ENCODE measurements at places on chromosomes 3 and 15. TPM values are rescaled to one million over a fixed set of nuclear protein-coding genes. Genes with fewer than 3 reads are reported as not detected.

The PCOLCE2 gene
- polyA plus RNA-seq = not detected

The TMEM212 gene
- polyA plus RNA-seq = not detected

DNA sequence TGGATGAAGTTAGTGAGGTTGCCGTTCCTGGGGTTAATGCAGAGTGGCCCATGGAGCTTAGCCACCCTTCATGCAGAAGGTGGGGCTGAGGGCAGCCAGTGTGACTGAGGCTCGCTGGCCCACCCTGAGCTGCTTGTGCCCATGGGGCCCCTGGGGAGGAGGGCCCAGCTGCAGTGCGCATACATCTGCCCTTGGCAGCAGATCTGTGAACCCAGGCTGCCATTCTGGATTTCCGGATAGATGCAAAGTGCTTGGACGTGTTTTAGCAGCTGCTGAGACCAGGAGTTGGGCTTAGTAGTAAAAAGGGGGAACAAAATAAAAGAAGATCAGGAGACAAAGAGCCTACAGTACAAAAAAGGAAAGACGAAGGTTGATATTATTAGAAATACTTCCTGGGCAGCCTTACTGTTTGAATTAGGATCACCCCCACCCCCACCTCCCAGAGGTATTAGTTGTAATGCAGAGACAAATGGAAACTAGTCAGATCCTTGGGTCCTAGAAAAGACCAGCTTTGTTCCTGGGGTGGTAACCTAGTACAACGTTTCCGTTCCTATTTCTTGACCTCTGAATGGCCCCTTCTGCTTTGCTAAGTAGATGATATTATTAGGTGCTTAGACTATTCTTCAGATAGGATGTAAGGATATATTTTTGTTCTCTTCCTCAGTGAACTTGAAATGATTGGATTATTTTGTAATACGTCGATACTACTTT is 70.2 kb downstream of the IGF1R start:
- peaks cover 69% of the 10 kb centered on the region for H3K4me1 ChIP-seq
- no peak for DNase-seq
- no peaks in the 10 kb centered on the region for H3K36me3 ChIP-seq
- no peak overlapping the region for H3K4me3 ChIP-seq
- peaks cover 2% of the 10 kb centered on the region for H3K27me3 ChIP-seq

DNA sequence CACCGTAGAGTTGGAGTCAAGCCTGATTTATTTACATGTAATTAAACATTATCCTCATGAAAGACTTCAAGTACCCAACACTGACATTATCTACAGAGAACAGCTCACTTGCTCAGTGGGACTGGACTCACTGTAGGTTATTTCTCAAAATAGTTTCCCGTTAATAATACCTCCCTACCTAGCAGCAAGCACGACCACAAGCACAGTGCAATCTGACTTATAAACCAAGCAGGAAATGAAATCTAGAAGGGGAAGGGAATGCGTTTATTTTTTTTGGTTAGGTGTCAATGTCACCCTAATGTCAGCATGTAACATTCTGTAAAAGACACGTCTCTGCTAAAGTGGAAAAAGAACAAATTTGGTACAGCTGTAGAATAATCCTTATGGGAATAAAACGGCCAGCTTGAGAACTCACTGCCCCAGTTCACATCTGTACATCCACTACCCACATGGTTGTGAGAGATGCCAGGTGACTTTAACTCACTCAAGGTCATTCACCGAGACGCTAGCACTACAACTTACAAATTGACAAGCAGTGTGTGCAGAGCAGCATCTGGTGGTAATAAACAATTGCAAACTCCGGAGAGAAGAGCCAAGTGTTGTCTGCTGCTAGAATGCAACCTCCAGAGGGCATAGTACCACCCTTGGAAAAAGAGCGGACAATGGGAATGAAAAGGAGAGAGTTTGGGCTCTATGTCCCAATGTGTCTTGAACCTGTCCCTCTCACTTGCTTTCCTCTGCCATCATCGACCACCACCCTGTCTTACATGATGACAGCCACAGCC is 242.5 kb downstream of the CADPS start:
- H3K27ac ChIP-seq = no peak overlapping the region
- no peak for DNase-seq
- peaks cover 4% of the 10 kb centered on the region for H3K27me3 ChIP-seq
- H3K4me1 ChIP-seq = no peaks in the 10 kb centered on the region
- peaks cover 3% of the 10 kb centered on the region for H3K36me3 ChIP-seq

DNA sequence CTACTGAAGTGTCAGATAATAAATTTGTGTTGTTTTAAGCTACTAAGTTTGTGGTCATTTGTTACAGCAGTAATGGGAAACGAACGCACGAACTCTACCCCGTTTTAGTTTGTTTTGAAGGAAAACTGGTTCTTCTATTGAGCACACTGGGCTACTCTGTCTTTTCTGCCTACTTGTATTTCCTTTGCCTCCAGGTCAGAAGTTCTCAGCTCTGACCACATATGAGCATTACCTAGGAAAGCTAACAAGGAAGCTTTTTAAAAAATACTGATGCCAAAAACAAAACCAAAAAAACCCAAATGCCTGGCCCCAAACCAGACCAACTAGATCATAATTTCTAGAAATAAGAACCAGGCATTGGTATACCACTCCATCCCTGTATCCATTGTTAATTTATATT is 156.6 kb upstream of the TNIK start:
- no peaks in the 10 kb centered on the region for H3K27me3 ChIP-seq
- H3K4me3 ChIP-seq = no peak overlapping the region
- peaks cover 12% of the 10 kb centered on the region for H3K36me3 ChIP-seq
- H3K4me1 ChIP-seq = peaks cover 1% of the 10 kb centered on the region
- no peak for DNase-seq
- no peak overlapping the region for H3K27ac ChIP-seq

DNA sequence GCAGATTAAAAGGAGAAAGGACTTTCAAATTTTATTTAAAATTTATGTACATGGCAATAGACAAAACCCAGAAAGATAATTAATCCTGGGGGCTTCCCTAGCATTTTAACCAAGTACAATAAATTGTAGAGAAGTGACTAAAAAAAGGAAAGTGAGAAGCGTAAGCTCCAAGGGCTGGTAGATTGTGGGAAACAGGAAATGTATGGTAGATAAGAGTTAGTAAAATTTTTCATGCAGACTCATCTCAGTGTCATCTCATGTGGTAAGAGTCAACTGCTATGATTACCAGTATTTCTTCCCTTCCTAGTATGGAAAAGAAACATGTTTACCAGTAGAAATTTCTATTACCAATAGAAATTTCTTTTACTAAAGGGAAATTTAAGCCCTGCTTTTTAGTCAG is 464.3 kb upstream of the AGTR1 start:
- no peak for DNase-seq
- no peak overlapping the region for H3K4me3 ChIP-seq
- H3K4me1 ChIP-seq = no peaks in the 10 kb centered on the region
- H3K27me3 ChIP-seq = peaks cover 3% of the 10 kb centered on the region
- no peaks in the 10 kb centered on the region for H3K36me3 ChIP-seq

DNA sequence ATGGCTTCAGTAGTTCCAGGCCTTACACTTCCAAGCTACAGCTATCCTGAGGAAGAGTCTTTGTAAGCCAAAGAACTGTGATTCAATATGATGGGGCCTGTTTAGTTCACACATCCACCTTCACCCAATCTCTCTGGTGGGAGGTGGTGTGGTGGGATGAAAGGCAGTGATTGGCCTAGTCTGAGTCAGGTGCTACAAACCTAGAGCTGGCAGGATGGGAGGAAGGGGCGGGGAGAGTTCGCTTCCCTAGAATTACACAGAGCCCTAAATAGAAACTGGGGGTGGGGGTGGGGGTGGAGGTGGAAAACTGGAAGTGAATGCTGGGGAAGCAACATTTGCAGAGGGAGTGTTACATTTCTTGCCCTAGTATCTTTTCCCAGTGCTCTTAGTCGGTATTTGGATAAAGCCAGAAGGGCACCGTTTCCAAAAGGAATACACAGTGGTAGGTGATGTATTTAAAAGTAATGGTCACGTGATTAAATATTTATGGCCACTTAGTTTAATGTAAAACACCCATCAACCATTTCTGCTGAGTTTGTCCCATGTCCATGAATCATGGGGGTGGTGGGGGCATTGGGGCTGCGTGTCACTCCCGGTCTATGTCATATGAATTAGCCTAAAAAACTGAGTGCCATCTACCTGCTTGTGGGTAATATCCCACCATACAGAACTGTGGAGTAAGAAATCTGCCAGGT is 247.6 kb upstream of the PROK2 start:
- DNase-seq = no peak
- H3K27ac ChIP-seq = no peak overlapping the region
- H3K4me1 ChIP-seq = no peaks in the 10 kb centered on the region
- H3K27me3 ChIP-seq = peaks cover 2% of the 10 kb centered on the region

DNA sequence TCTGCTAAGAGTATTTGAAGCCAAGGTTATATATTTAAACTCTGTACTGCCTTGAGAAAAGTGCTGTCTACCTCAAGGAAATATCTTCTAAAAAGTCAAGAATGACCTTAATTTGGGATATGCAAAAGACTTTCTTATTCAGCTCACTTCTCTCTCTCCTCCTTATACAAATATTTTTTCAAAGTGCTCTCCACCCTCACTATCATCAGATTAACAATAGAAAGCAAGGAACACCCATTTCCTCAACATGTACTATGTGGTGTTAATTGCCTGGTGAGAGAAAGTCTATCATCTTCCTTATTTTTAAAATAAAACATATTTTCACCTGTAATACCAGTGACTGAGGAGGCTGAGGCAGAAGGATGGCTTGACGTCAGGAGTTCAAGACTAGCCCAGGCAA is 44.4 kb upstream of the RSL24D1 start:
- peaks cover 3% of the 10 kb centered on the region for H3K36me3 ChIP-seq
- H3K27me3 ChIP-seq = no peaks in the 10 kb centered on the region
- H3K27ac ChIP-seq = no peak overlapping the region

- peak overlapping the region; percentile 93 for H3K4me3 ChIP-seq
- DNase-seq = no peak
- peaks cover 7% of the 10 kb centered on the region for H3K27me3 ChIP-seq
- H3K27ac ChIP-seq = peak overlapping the region; percentile 97
These were observed 559 bp downstream of the SENP5 start for GRCh38 chr3:196868297-196868661.
